PC-3 (cell line): ENCODE measurements at places on chromosomes 1 and 21. TPM values are rescaled to one million over a fixed set of nuclear protein-coding genes. Genes with fewer than 3 reads are reported as not detected.
A peak's percentile ranks its signal among the peaks of the same experiment; 100 is the strongest.

GRCh38 chr1:74590288-74590687 lies 77.9 kb upstream of the LRRC53 start:
- DNase-seq = no peak
- no peaks in the 10 kb centered on the region for H3K4me1 ChIP-seq
- peaks cover 58% of the 10 kb centered on the region for H3K27me3 ChIP-seq
- no peak overlapping the region for H3K4me3 ChIP-seq
- no peak overlapping the region for H3K27ac ChIP-seq

DNA sequence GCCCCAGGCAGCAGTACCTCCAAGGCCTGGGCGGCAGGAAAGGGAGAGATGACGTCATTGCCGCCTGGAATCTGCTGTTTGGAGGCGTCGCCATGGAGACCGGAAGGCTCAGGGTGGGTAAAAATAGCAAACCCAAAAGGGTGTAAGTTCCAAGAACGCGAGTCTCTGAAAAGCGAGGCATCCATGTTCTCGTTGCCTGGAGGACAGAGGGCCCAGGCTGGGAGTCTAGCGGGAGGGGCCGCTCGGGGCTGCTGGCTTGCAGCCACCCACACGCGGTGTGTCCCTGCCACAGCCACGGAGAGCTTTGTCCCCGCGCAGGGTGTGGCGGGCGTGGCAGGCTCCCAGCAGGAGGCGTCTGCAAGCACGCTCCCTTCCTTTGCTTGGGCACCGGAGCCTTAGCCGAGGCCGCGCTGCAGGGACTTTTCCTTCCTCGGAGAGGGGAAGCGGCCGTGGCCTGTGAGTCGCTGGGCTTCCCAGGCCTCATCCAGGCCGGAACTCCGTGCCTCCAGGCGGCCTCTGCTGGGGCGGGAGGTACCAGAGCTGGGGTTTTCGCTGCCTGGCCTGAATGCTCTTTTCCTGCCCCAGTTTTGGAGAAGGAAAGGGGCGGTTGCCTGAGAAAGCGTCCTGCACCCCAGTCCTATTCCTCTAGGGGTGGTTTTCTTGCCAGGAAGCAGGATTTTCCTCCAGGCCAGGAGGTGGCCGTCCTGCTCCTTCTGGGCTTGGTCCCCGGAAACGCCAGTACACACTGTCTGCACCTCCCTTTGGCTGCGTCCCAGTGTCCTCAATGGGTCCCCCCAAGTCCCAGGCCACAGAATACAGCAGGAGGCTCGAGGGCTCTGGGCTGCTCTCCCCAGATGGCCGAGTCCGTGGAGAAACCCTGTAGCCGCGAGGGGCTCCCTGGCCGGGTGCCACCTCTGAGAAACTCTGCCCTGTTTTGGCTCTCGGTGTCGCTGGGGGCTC lies 15.3 kb upstream of the SKI start:
- peaks cover 39% of the 10 kb centered on the region for H3K4me1 ChIP-seq
- peak overlapping the region; percentile 51 for H3K4me3 ChIP-seq
- no peaks in the 10 kb centered on the region for H3K36me3 ChIP-seq
- H3K27ac ChIP-seq = peak overlapping the region; percentile 86
- no peaks in the 10 kb centered on the region for H3K27me3 ChIP-seq
- DNase-seq = peak; percentile 94

DNA sequence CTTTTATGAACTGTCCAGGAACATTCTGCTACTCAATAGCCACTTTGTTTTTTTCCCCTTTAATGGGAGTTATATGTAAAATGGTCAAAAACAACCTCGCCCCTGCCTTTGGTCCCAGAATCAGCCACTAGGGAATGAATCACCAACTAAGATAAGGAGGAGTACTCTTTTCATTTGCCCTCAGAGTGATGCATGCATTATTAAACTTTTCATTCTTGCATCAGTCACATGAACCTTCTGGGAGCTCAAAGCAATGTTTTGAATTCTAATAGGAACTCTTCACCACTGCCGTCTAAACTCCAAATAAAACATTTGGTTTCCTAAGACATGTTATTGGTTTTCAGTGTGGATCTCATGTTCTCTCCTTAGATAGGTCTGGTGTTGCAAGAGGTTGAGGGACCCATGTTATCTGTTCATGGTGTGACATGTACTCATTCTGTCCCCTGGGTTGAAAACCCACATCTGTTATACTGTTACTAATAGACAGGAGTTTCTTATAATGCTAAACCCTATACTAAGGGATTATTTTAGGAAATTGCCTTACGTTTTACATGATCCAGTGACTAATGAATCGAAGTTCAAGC lies 17.8 kb upstream of the HSD17B7 start:
- H3K36me3 ChIP-seq = no peaks in the 10 kb centered on the region
- no peak overlapping the region for H3K4me3 ChIP-seq

- no peak overlapping the region for H3K4me3 ChIP-seq
- no peaks in the 10 kb centered on the region for H3K4me1 ChIP-seq
- no peaks in the 10 kb centered on the region for H3K36me3 ChIP-seq
- H3K27ac ChIP-seq = no peak overlapping the region
Observed at GRCh38 chr1:222043444-222044292, 301.8 kb upstream of the DUSP10 start.

GRCh38 chr1:19009126-19009881 lies 52.8 kb upstream of the IFFO2 start:
- H3K4me1 ChIP-seq = peaks cover 62% of the 10 kb centered on the region
- H3K27ac ChIP-seq = peak overlapping the region; percentile 99
- no peaks in the 10 kb centered on the region for H3K36me3 ChIP-seq
- H3K4me3 ChIP-seq = no peak overlapping the region

GRCh38 chr1:226679853-226680516 lies 59.1 kb downstream of the ITPKB start:
- H3K27me3 ChIP-seq = no peaks in the 10 kb centered on the region
- H3K4me1 ChIP-seq = peaks cover 29% of the 10 kb centered on the region
- H3K36me3 ChIP-seq = no peaks in the 10 kb centered on the region
- H3K27ac ChIP-seq = no peak overlapping the region
- H3K4me3 ChIP-seq = no peak overlapping the region

The NEK2 gene
- total RNA-seq = 42.7 and 47.5 TPM in 2 replicates

The BACH1 gene
- total RNA-seq = 17.2 and 21.1 TPM in 2 replicates

The TMEM200B gene
- total RNA-seq = 9.0 and 9.3 TPM in 2 replicates
